ENCODE measurements at places on chromosomes 3 and 15. TPM values are rescaled to one million over a fixed set of nuclear protein-coding genes. Genes with fewer than 3 reads are reported as not detected.

RFTN1 gene
- total RNA-seq, result 19.3 TPM

GPR149 gene
- total RNA-seq, result not detected

MFGE8 gene
- total RNA-seq, result 87.6 TPM

ARHGAP31 gene
- total RNA-seq, result 3.4 TPM

NDN gene
- 93.0 TPM for total RNA-seq

SLC22A13 gene
- total RNA-seq, result not detected

TUSC7 gene
- total RNA-seq, result not detected

C2CD4A gene
- not detected for total RNA-seq

GOLGA6C gene
- not detected for total RNA-seq

TMOD2 gene
- total RNA-seq, result 3.5 TPM

TM6SF1 gene
- total RNA-seq, result 4.2 TPM

RLBP1 gene
- not detected for total RNA-seq

GRAMD1C gene
- total RNA-seq, result 4.6 TPM

AADACL2 gene
- not detected for total RNA-seq

CYP1A2 gene
- total RNA-seq, result not detected

CEMIP gene
- total RNA-seq, result 2.7 TPM

NUP210 gene
- total RNA-seq, result not detected

SLC30A4 gene
- 3.7 TPM for total RNA-seq

Data from bronchus fibroblast of lung (primary cell).